ENCODE measurements at places on chromosomes 16 and 17.

- DNase-seq = peak; percentile 73
Measured at GRCh38 chr17:77319211-77320043, 178.7 kb downstream of the SEC14L1 start.

DNA sequence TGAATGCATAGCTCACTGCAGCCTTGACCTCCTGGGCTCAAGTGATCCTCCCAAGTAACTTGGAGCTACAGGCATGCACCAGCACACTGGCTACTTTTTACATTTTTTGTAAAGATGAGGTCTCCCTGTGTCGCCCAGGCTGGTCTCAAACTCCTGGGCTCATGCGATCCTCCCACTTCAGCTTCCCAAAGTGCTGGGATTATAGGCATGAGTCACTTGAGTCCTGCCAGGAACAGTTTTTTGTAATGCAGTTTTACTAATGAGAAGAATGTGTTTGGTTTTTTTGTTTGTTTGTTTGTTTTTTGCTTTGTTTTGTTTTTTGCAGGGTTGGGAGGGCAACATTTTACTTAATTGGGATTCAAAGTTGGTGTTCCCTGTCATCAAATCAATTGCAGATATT, 22.2 kb downstream of the SOST start:
- DNase-seq = no peak

- DNase-seq = no peak
Measured at GRCh38 chr17:59219370-59219769, 941 bp upstream of the GDPD1 start.

DNA sequence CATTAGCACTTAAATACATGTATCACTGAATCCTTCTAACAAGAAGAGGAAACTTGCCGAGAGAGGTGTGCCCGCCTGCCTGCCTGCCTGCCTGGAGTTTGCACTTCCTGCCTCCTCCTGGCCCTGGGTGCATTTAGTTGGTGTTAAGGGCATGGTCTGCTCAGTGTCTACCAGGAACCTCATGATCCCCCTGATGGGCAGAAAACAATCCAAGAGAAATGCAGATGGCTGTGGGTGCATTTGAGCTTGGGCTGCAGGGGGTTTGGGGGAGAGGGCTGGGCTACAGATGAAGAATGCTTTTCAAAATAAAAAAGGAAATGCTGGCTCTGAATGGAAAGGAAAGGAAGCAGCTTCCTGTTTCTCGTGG, 10.1 kb downstream of the KSR1 start:
- no peak for DNase-seq

GRCh38 chr17:67421869-67422273, 44.8 kb downstream of the PITPNC1 start:
- peak; percentile 61 for DNase-seq

DNA sequence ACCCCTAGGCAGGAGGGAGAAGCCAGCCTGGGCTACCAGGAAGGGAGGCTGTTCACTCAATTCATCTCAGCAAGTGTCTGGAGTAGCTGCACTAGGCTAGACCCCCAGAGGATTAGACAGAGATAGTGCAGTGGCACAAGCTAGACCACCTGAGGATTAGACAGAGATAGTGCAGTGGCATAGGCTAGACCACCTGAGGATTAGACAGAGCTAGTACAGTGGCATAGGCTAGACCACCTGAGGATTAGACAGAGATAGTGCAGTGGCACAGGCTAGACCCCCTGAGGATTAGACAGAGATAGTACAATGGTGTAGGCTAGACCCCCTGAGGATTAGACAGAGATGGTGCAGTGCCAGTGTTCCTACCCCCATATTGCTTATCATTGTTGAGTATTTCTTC, 74.1 kb upstream of the SDK2 start:
- DNase-seq = no peak

- DNase-seq = no peak
Measured at GRCh38 chr16:55500530-55501011, 8.3 kb upstream of the LPCAT2 start.

GRCh38 chr17:80109066-80109660, 7.8 kb downstream of the GAA start:
- DNase-seq = no peak

DNA sequence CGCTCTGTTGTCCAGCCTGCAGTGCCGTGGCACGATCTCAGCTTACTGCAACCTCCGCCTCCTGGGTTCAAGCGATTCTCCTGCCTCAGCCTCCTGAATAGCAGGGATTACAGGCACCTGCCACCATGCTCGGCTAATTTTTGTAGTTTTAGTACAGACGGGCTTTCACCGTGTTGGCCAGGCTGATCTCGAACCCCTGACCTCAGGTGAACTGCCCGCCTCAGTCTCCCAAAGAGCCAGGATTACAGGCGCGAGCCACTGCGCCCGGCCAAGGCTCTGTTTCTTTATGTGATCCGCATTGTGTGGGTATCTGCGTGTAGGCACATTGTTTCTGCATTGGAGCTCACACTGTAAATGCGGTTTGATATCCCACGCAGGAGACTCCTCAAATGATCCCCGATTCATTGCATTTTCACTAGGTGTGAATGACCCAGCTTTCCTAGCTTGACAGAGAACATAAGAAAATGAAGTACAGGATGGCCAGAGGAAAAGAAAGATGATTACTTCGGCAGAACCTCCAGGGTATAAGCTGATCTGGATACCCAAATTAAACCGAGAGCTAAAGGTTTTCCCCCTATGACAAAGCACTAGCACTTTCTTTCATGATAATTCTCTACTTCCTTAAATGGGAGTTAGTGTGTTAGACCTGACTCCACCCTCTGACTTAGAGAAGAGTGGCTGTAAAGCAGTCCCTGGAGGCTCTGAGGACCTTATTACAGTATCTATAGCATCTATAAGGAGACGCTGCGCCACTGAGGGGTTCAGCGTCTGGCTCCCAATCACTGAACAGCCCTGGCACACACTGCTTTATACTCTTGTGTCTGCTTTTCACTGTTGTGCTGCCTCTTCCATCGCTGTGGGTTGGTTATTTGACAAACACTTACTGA, 17.3 kb downstream of the COTL1 start:
- DNase-seq = no peak

DNA sequence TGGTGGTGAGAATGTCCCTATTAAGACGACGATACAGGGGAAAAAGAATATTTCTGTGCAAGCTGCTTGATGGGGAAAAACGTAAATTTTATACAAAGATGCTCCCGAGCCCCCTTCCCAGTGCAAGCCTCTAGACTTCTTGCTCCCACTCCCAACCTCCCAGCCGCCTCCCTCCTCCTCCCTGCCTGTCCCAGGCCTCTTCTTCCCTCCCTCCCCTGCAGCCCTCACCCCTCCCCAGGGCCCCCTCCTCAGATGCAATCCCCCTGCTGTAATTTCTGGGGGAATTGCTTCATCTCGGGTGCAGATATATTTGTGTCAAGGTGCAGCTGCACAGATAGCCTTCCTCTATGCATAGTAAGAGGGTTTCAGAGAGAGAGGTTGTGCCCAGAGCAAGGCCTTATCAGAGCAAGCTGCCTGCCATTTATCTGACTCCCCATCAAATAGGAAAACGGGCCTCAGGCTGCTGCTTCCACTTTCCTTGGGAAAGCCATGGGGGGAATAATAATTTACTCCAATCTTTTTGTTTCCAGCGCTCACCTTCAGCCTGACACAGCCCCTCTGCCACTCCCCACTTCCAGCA, 47.4 kb upstream of the LHX1 start:
- no peak for DNase-seq

- DNase-seq = no peak
Measured at GRCh38 chr16:86221085-86221484, 289.2 kb upstream of the FOXF1 start.

DNA sequence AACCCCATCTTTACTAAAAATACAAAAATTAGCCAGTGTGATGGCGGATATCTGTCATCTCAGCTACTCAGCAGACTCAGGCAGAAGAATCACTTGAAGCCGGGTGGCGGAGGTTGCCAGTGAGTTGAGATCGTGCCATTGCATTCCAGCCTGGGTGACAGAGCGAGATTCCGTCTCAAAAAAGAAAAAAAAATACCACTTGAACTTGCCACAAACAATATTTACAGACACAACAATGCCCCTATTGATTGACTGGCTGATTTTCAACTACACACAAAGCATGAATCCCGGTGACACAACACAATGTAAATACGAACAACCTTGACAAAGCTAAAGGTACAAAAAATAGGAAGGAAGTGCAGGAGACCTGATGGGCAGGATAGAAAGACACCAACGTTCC, 49.3 kb downstream of the NXN start:
- no peak for DNase-seq

DNA sequence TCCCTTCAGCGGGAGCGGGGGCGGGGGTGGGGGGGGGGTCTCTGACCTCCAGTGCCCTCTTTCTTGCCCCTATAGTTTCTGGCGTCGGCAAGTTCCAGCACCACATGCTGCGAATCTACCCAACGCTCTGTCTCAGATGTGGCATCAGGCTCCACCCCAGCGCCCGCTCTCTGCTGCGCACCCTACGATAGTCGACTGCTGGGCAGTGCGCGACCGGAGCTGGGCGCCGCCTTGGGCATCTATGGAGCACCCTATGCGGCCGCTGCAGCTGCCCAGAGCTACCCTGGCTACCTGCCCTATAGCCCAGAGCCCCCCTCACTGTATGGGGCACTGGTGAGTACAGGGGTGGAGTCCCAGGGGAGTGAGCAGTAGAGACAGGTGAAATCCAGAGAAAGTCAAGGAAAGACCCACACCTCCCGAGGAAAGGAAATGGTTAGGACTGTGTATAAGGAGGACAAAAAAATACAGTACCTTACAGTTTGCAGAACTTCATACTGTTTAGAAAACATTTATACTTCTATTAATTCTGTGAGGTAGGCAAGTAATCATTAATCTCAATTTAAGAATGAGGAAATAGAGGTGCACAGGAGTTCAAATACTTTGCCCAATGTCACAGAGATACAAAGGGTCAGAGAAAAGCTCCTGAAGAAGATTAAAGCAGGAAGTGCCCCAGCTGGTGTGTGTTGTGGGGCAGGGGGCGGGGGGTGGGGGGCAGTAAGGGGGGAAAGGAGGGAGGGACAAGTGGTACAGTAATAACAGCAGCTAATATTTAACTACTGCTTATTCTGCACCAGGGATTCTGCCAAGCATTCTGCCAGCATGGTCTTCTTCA, 2.5 kb downstream of the IRX6 start:
- DNase-seq = no peak

DNA sequence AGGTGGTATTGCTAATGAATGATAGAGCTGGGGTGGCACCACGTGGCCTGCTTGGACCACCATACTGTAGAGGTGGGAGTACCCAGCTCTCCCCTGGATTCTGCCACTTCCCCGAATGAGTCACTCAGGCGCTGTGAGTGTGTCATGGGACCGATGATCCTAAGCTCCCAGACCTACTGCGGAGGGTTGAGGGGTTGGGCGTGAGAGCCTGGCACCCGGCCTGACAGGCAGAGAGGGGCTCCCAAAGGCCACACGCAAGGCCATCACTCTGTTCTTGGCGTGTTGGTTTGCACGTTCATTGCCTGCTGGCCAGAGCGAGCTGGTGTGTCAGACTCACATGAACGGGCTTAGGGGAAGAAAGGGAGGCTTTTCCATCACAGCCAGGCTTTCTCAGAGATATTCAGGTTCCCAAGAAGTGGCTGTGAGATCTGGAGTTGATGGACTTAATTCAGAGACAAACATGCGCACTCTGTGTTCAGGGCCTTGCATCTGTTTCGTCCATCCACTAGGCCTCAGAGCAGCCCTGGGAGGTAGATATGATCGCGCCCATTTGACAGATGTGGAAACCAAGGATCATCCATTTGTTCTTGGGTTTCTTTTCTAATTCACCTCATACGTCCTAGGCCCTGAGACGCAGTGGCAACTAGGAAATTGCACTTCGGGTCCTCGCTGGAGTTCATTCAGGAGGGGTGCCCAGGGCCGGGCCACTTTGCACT, 41.4 kb downstream of the CMIP start:
- DNase-seq = no peak

DNA sequence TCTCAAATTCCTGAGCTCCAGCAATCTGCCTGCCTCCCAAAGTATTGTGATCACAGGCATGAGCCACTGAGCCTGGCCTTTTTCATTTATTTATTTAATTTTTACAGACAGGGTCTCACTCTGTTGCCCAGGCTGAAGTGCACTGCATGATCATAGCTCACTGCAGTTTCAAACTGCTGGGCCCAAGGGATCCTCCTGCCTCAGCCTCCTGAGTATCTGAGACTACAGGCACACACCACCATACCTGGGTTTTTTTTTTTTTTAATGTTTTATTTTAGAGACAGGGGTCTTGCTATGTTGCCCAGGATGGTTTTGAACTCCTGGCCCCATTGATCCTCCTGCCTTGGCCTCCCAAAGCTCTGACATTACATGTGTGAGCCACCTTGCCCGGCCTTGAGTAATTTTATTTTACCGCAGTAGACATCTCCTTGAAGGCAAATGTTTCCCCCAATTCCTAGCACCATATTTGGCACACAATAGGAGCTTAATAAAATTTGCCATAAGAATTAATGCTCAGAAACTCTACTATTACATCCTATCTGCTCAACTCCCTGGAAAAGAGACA, 1.9 kb upstream of the EEF2K start:
- no peak for DNase-seq

GRCh38 chr16:69840975-69841374, 78.8 kb downstream of the WWP2 start:
- no peak for DNase-seq

DNA sequence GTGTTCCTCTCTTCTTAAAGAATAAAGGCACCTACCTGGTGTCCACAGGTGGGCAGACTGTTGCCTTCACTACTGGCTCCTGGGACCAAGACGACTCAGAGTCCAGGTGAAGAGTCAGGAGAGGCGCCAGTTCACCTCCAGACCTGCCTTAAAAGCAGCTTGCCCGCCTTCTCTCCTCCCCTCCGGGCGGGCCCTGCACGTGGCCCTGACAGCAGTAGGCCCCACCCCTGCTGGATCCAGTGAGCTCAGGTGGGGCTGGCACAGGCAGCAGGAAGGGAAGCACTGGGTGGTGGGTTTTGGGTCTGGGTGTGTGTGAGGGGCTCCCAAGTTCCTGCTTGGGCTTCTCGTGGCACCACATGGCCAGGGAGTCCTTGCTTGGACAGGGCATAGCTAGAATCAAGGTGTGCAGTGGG, at the start of gene TNS4:
Gene TNS4, minus strand, starts transcription at position 125 of the 413 bp plus-strand sequence. CDS start 5,198 bp downstream, outside the sequence.
- no peak for DNase-seq

GRCh38 chr17:74960570-74961342, 11.8 kb downstream of the HID1 start:
- DNase-seq = peak; percentile 33

Measured in stimulated activated CD4-positive, alpha-beta T cell treated with anti-CD3 and anti-CD28 coated beads, Interleukin-2, amount 100 ng/mL, for 4 hours (primary cell).